ENCODE measurements at places on chromosomes 3 and 15. TPM values are rescaled to one million over a fixed set of nuclear protein-coding genes. Genes with fewer than 3 reads are reported as not detected.

The HOMER2 gene
- 0.61 TPM for polyA plus RNA-seq

The GOLGA8T gene
- polyA plus RNA-seq = not detected

The STARD5 gene
- polyA plus RNA-seq = 19.0 TPM

The RARB gene
- polyA plus RNA-seq = 0.51 TPM

The ZMYND10 gene
- polyA plus RNA-seq = 0.87 TPM

The SLC51A gene
- polyA plus RNA-seq = not detected

The FSTL1 gene
- polyA plus RNA-seq = 1,300 TPM

The PPIP5K1 gene
- 20.6 TPM for polyA plus RNA-seq

The C3orf62 gene
- polyA plus RNA-seq = 2.3 TPM

The C3orf38 gene
- 18.0 TPM for polyA plus RNA-seq

The NOX5 gene
- polyA plus RNA-seq = 0.15 TPM

The AMT gene
- polyA plus RNA-seq = 5.5 TPM

The PIERCE2 gene
- 3.0 TPM for polyA plus RNA-seq

The ZNF662 gene
- 1.3 TPM for polyA plus RNA-seq

The HYKK gene
- 3.6 TPM for polyA plus RNA-seq

The PAK6 gene
- polyA plus RNA-seq = not detected

The MYNN gene
- polyA plus RNA-seq = 27.0 TPM

The B3GNT5 gene
- polyA plus RNA-seq = 2.9 TPM

The CPLX3 gene
- polyA plus RNA-seq = not detected

The ROPN1B gene
- polyA plus RNA-seq = not detected

The SPSB4 gene
- polyA plus RNA-seq = not detected

The CATSPER2 gene
- polyA plus RNA-seq = 0.87 TPM

The CELSR3 gene
- polyA plus RNA-seq = 0.55 TPM

The TTLL13 gene
- 0.07 TPM for polyA plus RNA-seq

The SLC28A2 gene
- not detected for polyA plus RNA-seq

The P2RY13 gene
- not detected for polyA plus RNA-seq

The GOLGA8G gene
- polyA plus RNA-seq = not detected

The RAD51 gene
- polyA plus RNA-seq = 5.1 TPM

The LDHAL6B gene
- not detected for polyA plus RNA-seq

The FHIT gene
- polyA plus RNA-seq = 0.17 TPM

The MINDY4B gene
- not detected for polyA plus RNA-seq

The TM6SF1 gene
- 11.5 TPM for polyA plus RNA-seq

The KLHL40 gene
- not detected for polyA plus RNA-seq

The BRPF1 gene
- polyA plus RNA-seq = 5.7 TPM

The CP gene
- polyA plus RNA-seq = 0.10 TPM

The DAZL gene
- polyA plus RNA-seq = not detected

The APPL1 gene
- polyA plus RNA-seq = 16.9 TPM

The CAPN7 gene
- polyA plus RNA-seq = 29.0 TPM

The RFX7 gene
- 10.5 TPM for polyA plus RNA-seq

The QARS1 gene
- 305 TPM for polyA plus RNA-seq

The NUP210 gene
- polyA plus RNA-seq = 0.04 TPM

The SH2D7 gene
- polyA plus RNA-seq = 0.04 TPM

The FGF7 gene
- polyA plus RNA-seq = 175 TPM

The AHSG gene
- not detected for polyA plus RNA-seq

The SI gene
- not detected for polyA plus RNA-seq

The CAV3 gene
- polyA plus RNA-seq = not detected

The KCNMB2 gene
- polyA plus RNA-seq = not detected

The USP4 gene
- polyA plus RNA-seq = 80.4 TPM

Data from AG04450 (cell line).